Esophagus squamous epithelium (tissue), 5 donors: ENCODE measurements at places on chromosomes 5 and 9.

GRCh38 chr9:127340721-127341120 is 56.2 kb upstream of the SLC2A8 start:
- no peaks in the 10 kb centered on the region for H3K27me3 ChIP-seq
- peak overlapping the region; percentile 22 for H3K27ac ChIP-seq
- no peak for DNase-seq
- H3K4me1 ChIP-seq = peaks cover 37% of the 10 kb centered on the region
- peaks cover 31% of the 10 kb centered on the region for H3K36me3 ChIP-seq
- H3K4me3 ChIP-seq = no peak overlapping the region

DNA sequence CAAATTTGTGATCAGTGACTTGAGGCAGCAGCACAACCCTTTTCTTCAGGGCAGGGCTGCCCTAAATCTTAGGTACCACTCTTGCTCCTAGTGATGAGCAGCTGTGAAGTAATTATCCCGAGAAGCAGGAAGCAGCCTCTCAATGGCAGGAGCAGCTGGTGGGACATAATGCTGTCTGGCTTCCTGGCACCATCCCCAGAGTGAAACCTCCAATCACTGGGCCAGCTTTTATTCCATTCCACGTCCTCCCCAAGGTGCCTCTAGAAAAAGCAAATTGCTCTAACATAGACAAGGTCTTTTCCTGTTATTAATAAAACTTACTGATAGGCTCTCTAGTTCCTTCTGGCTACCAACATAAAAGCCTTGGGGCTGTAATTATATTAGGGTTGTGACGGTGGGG is 154.0 kb downstream of the FRMD3 start:
- no peak for DNase-seq
- H3K27me3 ChIP-seq = no peaks in the 10 kb centered on the region
- no peaks in the 10 kb centered on the region for H3K36me3 ChIP-seq
- no peaks in the 10 kb centered on the region for H3K4me1 ChIP-seq

DNA sequence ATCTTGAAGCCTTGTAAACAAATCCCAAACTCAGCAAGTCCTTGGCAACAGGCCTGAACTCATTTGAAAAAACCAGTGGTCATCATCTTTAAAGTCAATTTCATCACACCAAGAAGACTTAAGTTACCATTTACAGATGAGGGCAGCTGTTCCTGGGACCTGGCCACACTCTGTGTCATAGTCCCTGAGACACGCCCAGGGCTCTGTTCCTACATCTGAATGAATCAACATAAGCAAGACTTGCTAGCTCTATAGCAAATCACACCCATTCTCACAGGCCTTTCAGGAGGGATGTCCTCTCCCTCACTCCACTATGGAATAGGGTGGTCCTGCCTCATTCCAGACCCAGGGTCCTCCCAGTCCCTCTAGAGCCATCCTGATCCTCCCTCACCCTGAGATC is 142.8 kb downstream of the NSG2 start:
- DNase-seq = no peak
- no peaks in the 10 kb centered on the region for H3K36me3 ChIP-seq
- no peaks in the 10 kb centered on the region for H3K27me3 ChIP-seq
- no peaks in the 10 kb centered on the region for H3K4me1 ChIP-seq
- no peak overlapping the region for H3K4me3 ChIP-seq

DNA sequence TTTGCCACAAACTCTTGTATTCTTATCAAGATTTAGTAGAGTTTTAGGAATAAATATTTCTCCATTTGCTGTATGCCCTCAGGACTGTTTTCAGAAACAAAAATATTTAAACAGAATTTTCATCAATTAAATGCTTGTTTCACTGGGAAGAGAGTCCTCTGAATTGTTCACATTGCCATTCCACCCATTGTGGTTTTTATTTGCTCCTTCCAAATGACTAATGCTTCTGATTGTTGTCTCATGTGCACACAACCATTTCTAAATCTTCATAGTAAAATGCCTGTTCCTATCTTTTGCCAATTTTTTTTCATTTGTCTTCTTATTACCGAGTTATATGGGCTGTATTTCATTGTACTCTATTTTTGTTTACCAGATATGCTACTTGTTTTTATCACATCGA is 10.6 kb downstream of the MARCOL start:
- H3K4me3 ChIP-seq = no peak overlapping the region
- no peaks in the 10 kb centered on the region for H3K36me3 ChIP-seq
- H3K27me3 ChIP-seq = no peaks in the 10 kb centered on the region
- H3K4me1 ChIP-seq = no peaks in the 10 kb centered on the region
- no peak overlapping the region for H3K27ac ChIP-seq

- no peaks in the 10 kb centered on the region for H3K4me1 ChIP-seq
- DNase-seq = no peak
- no peak overlapping the region for H3K27ac ChIP-seq
- H3K4me3 ChIP-seq = no peak overlapping the region
Measured at GRCh38 chr9:135523521-135524129, 2.4 kb downstream of the LCN1 start.

- DNase-seq = no peak
- H3K4me1 ChIP-seq = peaks cover 12% of the 10 kb centered on the region
- no peak overlapping the region for H3K4me3 ChIP-seq
- no peak overlapping the region for H3K27ac ChIP-seq
Measured at GRCh38 chr5:176501333-176501732, 35.9 kb downstream of the RNF44 start.

DNA sequence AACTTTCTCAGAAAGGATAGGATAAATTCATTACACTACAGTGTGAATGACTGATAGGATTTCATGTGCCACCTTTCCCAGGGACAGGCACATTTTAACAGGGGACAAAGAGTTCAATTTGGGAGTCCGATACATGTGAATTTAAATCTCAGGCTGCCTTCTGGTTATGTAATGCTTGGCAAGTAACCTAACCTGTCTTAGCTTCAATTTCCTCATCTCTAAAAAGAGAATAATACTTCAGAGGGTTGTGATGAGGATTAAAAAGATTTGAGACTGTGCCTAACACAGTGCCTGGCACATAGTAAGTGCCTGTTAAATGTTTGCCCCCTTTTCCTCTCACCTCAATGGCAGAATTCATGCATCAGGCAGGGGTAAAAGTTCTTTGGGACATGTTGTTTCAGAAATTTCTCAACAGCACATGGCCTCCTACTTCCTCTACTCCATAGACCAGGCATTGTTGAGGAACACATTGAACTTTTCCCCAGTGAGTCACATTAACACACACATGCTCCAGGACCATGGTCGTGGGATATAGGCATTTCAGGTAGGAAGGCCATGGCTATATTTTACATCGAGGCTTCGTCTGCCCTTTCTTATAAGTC is 94.6 kb upstream of the EGFLAM start:
- no peaks in the 10 kb centered on the region for H3K4me1 ChIP-seq
- no peaks in the 10 kb centered on the region for H3K36me3 ChIP-seq
- no peak overlapping the region for H3K4me3 ChIP-seq
- no peak overlapping the region for H3K27ac ChIP-seq

- no peaks in the 10 kb centered on the region for H3K36me3 ChIP-seq
- no peak for DNase-seq
- H3K27ac ChIP-seq = no peak overlapping the region
Measured at GRCh38 chr5:147073098-147073497, 161.7 kb upstream of the STK32A start.

- no peaks in the 10 kb centered on the region for H3K27me3 ChIP-seq
- H3K27ac ChIP-seq = no peak overlapping the region
- H3K4me1 ChIP-seq = no peaks in the 10 kb centered on the region
- no peak for DNase-seq
- H3K36me3 ChIP-seq = no peaks in the 10 kb centered on the region
Measured at GRCh38 chr5:74179179-74179578, 461.3 kb downstream of the ENC1 start.

GRCh38 chr9:2984491-2984890 is 140.6 kb upstream of the PUM3 start:
- DNase-seq = no peak
- H3K4me3 ChIP-seq = no peak overlapping the region
- no peak overlapping the region for H3K27ac ChIP-seq
- no peaks in the 10 kb centered on the region for H3K27me3 ChIP-seq

DNA sequence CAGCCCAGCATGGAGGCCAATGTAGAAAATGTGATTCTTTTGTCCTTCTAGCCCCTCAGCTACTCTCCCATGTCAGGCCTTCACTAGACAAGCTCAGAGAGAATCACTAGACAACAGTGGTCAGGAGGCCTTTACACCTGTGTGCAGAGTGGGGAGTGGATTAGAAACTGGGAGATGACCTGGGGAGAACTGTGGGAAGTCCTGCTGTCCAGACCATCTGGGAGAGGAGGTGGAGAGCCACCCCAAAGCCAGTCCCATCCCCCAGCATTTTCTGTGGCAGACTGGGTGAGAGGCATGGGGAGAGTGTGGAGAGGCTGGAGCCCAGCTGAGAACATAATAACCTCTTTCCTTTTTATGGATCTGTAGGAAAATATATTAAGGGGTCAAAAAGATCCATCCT is 452.0 kb upstream of the DMAC1 start:
- no peak overlapping the region for H3K4me3 ChIP-seq
- H3K27ac ChIP-seq = no peak overlapping the region
- H3K4me1 ChIP-seq = no peaks in the 10 kb centered on the region
- DNase-seq = no peak

- no peaks in the 10 kb centered on the region for H3K27me3 ChIP-seq
- DNase-seq = no peak
- no peak overlapping the region for H3K27ac ChIP-seq
- no peaks in the 10 kb centered on the region for H3K4me1 ChIP-seq
Measured at GRCh38 chr9:138098908-138099791, 221.6 kb downstream of the CACNA1B start.

DNA sequence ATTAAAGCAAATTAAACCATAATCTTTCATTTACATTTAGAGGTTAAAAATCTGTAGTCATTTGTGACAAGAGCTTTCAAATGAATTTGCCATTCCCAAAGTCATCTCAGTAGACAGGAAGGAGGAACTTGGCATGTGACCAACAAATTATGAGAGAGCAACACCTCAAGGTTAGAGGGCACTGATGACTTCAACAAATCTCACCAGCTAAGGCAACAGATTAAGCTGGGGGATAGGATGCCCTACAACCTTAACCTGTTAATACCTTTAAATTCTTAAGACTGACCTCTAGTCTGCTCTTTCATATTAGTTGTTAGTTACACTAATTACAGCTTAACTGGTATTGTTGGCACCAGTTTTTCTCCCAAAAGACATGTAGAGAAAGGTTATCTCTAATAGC is 18.4 kb downstream of the POU5F2 start:
- H3K27me3 ChIP-seq = no peaks in the 10 kb centered on the region
- H3K36me3 ChIP-seq = no peaks in the 10 kb centered on the region
- H3K4me1 ChIP-seq = no peaks in the 10 kb centered on the region

GRCh38 chr5:32545102-32545800 is 40.1 kb upstream of the SUB1 start:
- no peaks in the 10 kb centered on the region for H3K4me1 ChIP-seq
- no peak for DNase-seq
- no peaks in the 10 kb centered on the region for H3K27me3 ChIP-seq
- no peaks in the 10 kb centered on the region for H3K36me3 ChIP-seq
- no peak overlapping the region for H3K4me3 ChIP-seq

GRCh38 chr9:129175825-129176633 is 2.0 kb downstream of the IER5L start:
- DNase-seq = no peak
- H3K4me1 ChIP-seq = peaks cover 52% of the 10 kb centered on the region
- H3K27me3 ChIP-seq = peaks cover 5% of the 10 kb centered on the region
- peak overlapping the region; percentile 100 for H3K27ac ChIP-seq

DNA sequence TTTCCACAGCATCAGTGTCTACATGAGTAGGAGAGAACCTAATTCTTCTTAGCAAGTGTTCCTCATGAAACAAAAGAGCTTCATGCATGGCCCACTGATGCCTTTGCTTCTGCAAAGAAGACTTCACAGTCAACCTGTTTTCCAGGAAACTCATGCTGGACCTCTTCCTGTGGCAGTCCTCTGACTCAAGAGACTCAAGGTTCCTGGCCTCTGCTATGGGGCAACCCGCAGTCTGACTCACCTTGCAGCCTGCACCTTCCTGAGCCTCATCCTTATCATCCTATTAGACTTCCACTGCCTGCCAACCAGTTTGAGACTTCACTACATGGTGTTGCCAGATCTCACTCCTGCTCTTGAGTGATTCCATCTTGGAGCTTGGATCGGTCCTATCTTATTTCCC is 17.6 kb upstream of the AGGF1 start:
- H3K4me3 ChIP-seq = no peak overlapping the region
- no peaks in the 10 kb centered on the region for H3K27me3 ChIP-seq
- H3K4me1 ChIP-seq = no peaks in the 10 kb centered on the region
- DNase-seq = no peak
- H3K36me3 ChIP-seq = no peaks in the 10 kb centered on the region

DNA sequence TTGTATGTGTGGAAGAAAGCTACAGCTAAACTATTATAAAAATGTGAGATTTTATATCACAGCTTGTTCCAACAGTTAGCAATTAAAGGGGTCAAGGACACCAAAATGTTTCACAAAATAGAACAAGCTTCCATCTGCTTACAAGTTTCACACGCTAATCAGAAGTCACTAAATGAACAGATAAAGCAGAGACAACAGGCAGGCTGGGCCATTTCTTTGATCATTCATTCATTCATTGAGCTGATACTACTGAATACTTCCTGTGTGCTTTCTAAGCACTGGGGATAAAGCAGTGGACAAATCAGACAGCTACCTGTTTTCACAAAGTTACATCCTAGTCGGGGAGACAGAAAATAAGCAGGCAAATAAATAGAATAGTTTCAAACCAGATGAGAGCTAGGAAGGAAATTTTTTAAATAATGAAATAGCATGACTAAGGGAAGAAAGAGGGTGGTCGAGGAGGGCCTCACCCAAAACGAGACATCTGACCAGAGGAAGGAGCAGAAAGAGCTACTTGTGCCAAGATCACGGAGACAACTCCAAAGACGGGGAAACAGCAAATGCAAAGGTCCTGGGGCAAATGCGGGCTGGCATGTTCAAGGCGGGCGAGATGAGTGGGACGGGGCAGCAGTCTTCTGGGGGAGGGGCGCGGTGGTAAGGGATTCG is 1.2 kb downstream of the MAPK9 start:
- no peak for DNase-seq
- H3K27me3 ChIP-seq = no peaks in the 10 kb centered on the region
- H3K4me3 ChIP-seq = peak overlapping the region; percentile 86
- H3K27ac ChIP-seq = no peak overlapping the region
- peaks cover 6% of the 10 kb centered on the region for H3K36me3 ChIP-seq

DNA sequence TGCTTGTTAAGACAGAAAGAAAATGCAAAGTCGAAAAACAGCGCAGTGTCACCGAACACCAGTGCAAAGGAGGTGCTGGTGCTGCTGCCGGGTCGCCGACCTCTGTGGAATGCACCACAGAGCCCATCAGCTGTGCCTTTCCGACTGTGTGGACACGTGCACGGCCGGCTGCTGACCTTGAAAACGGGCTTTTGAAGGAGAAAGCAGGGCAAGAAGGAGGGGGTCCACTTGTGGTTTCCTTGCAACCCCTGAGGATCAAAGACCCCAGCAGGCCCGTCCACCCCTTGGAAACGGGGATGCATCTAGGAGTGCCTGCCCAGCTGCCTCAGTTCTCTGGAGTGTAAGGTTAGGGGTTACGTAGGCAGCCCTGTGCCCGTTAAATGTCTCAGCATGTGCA is 6.2 kb upstream of the OLFM1 start:
- DNase-seq = no peak
- no peak overlapping the region for H3K27ac ChIP-seq
- H3K36me3 ChIP-seq = no peaks in the 10 kb centered on the region
- H3K4me3 ChIP-seq = no peak overlapping the region
- peaks cover 27% of the 10 kb centered on the region for H3K4me1 ChIP-seq

GRCh38 chr9:27701587-27701986 is 128.3 kb upstream of the C9orf72 start:
- no peak for DNase-seq
- H3K4me3 ChIP-seq = no peak overlapping the region

GRCh38 chr9:94717761-94718160 is 8.7 kb upstream of the AOPEP start:
- peaks cover 5% of the 10 kb centered on the region for H3K27me3 ChIP-seq
- no peak for DNase-seq
- H3K4me1 ChIP-seq = peaks cover 19% of the 10 kb centered on the region
- H3K4me3 ChIP-seq = no peak overlapping the region
- H3K27ac ChIP-seq = peak overlapping the region; percentile 68
